ACHN (cell line): ENCODE measurements at places on chromosomes 13 and 19.
A peak's percentile ranks its signal among the peaks of the same experiment; 100 is the strongest.

DNA sequence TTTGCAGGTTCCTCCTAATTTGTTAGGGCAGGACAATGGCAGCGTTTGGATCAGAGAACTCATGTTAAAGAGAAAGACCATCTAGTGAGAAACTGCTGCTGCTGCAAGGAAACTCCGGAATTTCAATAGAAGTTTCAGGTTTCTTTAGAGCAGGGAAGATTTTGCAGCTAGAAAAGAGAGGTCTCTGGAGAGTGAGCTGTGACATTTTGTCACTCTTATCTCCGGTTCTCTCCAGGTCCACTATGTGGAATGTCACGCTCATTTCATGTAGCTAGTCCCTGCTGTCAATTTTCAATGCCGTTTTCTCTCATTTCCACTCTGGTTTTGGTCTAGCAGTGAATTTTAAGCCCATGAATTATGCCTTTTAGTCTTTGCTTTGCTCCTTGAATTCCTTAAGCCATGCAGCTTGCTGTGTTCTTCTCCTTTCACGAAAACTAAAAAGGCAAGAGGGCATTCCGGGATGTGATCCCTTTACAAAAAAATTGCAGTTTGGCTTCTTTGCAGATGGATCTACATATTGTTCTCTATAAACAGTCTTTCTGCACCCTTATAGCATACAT lies 46.7 kb upstream of the POSTN start:
- no peak for DNase-seq

DNA sequence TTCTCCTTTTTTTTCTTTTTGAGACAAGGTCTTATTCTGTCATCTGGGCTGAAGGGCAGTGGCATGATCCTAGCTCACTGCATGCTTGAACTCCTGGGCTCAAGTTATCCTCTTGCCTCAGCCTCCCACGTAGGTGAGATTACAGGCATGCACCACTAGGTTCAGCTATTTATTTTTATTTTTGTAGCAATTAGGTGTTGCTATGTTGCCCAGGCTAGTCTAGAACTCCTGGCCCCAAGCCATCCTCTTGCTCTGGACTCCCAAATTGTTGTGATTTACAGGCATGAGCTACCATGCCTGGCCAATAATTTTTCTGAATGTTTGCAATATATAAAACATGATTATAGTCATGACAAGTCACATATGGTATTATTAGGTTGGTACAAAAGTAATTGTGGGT lies 161.1 kb upstream of the ATXN8OS start:
- DNase-seq = no peak

- DNase-seq = no peak
Measured at GRCh38 chr19:46303691-46304397, 7.0 kb downstream of the HIF3A start.

DNA sequence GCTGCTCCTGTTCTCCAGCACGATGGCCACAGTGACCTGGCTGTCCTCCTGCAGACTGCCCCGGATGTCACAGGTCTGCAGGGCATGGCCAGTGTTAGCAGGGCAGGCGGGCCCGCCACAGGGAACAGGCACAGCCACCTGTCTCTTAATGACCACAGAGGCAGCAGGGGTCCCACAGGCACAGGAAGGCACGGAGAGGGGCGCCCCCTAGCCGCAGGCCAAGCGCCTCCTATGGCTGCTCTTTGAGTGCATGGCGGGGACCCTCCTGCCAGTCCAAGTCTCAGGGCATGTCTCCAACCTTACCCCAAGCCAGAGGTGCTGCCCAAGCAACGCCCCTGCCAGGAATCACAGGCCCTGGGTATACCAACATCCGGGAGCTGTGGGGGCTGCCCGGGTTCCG lies 14.1 kb downstream of the IZUMO4 start:
- no peak for DNase-seq

GRCh38 chr19:3695986-3696659 lies 4.1 kb downstream of the PIP5K1C start:
- DNase-seq = no peak

- no peak for DNase-seq
Measured at GRCh38 chr19:31656507-31656906, 307.3 kb upstream of the TSHZ3 start.

DNA sequence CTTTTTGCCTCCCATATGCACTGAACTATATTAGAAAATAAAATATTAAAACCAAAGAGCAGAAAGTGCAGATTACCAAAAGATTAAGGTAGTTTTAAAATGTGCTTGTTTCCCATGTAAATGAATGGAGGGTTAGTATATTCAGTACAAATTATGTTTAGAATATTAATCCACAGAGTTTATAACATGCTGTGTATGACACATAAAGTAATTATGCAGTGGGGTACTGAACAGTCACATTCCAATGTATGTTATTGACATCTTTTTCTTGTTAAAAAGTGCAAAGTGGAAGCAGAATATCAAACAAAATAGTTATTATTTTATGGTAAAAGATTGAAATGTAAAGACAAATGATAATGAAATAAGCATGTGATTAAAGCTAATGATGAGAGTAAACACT lies 79.3 kb downstream of the GPC6 start:
- DNase-seq = peak; percentile 8

DNA sequence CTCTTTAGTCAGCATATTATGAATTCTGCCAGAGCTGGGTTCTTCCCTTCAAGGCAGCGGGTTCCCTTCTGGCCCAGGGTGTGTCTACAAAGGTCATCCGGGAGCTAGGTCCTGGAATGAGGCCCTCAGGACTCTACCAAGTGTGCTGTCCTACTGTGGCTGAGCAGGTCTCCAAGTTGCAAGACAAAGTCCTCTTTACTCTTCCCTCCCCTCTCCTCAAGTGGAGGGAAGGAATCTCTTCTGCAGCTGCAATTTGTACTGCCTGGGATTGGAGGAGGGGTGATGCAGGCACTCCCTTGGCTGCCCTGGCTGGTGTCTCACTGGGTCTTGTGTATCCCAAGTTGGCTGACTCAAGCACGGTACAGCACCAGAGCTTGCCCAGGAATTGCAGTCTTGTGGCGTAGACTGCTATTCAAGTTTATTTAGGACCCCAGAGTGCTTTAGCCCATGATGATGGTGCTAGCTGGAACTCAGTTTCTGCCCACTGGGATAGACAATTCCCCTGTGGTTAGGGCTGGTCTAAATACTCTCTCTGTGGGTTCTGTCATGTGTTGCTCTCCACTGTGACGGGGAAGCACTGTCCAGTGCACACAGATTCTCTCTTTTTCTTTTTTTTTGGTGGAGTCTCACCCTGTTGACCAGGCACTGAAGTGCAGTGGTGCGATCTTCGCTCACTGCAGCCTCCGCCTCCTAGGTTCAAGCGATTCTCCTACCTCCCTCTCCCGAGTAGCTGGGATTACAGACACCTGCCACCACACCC lies 28.5 kb downstream of the RFC3 start:
- DNase-seq = no peak

DNA sequence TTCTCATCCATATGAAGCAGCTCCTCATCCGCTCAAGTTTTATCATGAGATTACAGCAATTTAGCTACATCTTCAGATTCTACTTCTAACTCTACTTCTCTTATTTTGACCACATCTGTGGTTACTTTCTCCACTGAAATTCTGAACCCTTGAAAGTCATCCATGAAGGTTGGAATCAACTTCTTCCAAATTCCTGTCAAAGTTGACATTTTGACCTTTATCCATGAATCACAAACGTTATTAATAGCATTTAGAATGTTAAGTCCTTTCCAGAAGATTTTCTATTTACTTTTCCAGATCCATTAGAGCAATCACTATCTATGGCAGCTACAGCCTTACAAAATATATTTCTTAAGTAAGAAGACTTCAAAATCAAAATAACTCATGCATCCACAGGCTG lies 421.7 kb upstream of the GPC6 start:
- no peak for DNase-seq

DNA sequence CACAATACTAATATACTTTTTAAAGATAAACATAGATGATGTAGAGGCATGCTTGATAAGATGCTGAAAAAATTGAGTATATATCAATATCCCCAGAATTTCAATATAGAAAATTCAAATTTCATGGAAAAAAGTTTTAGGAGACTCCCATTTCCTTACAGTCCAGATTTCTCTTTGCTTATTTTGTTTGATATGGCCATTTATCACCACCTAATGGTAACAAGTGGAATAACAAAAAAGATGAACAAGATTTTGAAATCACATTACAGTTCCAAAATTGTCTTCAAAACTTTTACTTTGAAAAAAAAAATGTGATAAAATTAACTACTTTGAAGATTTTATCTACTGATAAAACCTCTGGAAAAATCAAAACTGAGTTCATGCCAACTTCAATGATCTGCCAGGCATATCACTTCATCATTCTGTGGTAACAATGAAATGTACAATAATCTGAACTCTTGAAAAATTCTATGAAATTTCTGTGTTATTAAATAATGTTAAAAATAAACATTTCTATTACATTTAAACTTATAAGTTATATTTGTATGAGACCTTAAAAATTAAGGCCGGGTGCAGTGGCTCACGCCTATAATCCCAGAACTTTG lies 17.5 kb downstream of the MIPEP start:
- DNase-seq = peak; percentile 43

DNA sequence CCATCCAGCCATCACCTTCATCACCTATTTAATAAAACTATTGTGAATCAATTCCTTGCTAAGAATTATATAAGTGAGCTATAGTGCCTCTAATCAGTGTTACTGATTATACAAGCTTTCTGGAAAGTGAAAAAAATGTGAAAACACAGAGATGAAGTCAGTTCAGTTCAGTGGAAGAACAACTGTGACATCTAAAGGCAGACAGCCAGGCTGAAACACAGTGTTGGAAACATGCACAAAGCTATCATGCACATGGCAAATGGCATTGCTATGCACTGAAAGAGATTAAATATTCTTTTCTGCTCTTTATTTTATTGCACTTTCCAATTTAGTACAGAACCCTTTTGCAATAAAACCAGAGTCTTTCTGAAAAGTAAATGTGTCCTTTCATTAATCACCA lies 294.0 kb downstream of the RBM26 start:
- no peak for DNase-seq

DNA sequence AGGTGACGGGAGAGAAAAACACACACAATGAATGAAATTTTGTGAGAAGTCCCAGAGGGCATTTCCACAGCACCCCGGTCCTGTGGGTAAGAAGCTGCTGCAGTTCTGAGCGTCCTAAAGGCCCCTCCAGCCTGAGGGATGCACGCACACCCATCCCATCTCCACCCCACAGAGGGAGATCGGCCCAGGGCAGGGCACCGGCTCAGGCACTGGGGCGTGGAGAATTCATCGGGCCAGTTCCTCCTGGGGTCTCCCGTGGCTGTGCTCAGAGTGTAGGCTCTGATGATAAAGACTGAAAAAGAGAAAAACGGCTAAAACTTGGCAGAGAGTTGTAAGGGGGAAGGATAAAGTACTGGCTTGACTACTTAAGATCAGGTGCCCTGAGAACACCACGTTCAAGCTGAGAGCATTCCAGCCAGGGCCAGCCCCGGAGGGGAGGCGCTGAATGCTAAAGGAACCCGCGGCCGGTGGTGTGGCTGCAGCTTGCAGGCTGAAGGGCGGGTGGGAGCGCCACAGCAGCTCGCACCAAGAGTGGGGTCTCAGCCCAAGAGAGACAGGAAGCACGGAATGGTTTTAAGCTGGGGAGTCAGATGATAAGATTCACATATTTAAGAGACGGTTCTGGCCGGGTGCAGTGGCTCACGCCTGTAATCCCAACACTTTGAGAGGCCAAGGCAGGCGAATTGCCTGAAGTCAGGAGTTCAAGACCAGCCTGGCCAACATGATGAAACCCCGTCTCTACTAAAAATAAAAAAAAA lies 121.9 kb upstream of the SPACA7 start:
- no peak for DNase-seq

- DNase-seq = peak; percentile 52
Measured at GRCh38 chr19:6527893-6528543, 2.8 kb upstream of the TNFSF9 start.

DNA sequence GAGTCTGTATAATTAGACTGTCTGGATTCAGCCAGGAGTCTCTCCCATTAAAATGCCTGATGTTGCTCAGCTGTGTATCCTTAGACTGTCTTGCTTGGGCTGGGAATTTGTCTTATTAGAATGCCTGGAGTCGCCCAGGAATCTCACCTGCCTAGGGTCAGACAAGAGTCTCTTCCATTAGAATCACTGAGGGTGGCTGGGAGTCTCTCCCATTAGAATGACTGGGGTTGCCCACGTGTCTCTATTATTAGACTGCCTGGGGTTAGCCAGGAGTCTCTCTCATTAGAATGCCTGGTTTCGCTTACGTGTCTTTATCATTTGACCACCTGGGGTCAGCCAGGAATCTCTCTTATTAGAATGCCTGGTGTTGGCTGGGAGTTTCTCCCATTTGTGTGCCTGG lies 1450.0 kb downstream of the UQCRFS1 start:
- no peak for DNase-seq

- DNase-seq = no peak
Measured at GRCh38 chr13:98879127-98879520, 98.7 kb downstream of the DOCK9 start.

DNA sequence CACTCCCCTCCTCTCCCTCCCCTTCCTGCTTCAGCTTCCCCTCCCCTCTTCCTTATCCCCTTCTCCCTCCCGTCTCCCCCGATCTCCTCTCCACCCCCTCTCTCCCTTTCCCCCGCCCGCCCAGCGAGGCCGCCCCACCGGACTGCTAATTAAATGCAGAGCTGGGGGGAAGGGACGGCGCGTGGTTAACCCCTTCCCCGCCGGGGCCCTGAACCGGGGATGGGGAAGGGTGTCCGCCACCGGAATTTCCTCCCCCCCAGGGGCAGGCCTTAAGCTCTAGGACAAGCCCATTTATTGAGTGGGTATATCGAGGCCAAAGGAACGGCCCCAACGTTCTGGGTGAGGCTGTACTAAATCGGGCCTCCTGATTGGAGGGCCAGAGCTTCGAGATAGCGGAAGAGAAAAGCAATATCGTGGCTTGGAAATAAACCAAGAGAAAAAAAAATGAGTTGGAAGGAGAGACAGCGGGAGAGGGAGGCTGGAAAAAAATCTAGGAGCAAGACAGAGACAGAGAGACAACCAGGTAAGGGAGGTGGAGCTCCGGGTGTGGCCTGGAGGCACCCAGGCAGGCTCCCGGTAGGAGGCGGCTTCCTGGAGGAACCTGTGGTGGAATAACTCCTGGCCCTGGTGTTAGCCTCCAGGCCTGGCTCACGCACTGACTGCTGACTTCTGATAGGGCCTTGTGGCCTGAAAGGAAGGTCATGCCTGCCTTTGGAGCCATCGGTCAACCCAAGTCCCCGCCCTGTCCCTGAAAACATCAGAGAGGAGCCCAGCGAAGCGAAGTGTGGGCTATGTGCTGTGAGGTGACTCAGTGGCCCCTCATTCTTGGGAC lies 11.6 kb upstream of the JUND start:
- DNase-seq = peak; percentile 79

- DNase-seq = no peak
Measured at GRCh38 chr13:20297181-20297580, 65.1 kb upstream of the GJB6 start.
